ENCODE measurements at places on chromosomes 16 and 17.

DNA sequence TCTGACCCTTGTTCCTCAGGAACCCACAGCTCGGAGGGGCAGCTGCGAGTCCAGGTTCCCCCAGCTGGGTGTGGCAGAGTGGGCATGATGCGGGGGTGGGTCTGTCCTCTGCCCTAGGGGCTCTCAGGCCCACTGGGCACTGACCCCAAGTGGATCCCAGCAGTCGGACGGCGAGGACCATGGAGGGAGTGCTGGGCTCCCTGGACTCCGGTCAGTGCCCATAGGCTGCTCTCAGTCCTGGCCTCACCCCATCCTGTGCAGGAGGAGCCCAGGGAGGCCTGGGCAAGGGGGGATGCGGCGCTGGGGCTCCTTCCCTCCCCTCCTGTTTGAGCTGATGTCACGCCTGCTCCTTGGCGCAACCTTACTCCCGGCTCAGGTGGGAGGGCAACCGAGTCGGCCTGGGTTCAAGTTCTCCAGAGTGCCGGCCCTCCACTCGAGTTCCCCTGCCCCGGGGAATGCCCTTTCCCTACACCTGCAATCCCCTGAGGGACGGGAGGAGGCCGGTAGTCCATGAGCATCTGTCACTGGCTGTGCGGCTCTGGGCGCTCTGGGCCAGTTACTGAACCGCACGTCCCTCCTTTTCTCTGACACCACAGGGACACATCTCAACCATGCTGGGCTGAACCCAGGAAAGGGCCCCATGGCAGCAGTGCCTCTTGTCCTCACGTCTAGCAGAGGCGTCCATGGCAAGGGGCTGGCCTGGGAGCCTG, 52.6 kb upstream of the ACSF3 start:
- DNase-seq, result no peak

- DNase-seq, result peak; percentile 46
Observed at GRCh38 chr17:69246726-69247375, 18.2 kb upstream of the ABCA10 start.

- no peak for DNase-seq
Observed at GRCh38 chr17:4950075-4950745, 709 bp upstream of the ENO3 start.

GRCh38 chr17:79515646-79516571, 94.9 kb downstream of the RBFOX3 start:
- no peak for DNase-seq

DNA sequence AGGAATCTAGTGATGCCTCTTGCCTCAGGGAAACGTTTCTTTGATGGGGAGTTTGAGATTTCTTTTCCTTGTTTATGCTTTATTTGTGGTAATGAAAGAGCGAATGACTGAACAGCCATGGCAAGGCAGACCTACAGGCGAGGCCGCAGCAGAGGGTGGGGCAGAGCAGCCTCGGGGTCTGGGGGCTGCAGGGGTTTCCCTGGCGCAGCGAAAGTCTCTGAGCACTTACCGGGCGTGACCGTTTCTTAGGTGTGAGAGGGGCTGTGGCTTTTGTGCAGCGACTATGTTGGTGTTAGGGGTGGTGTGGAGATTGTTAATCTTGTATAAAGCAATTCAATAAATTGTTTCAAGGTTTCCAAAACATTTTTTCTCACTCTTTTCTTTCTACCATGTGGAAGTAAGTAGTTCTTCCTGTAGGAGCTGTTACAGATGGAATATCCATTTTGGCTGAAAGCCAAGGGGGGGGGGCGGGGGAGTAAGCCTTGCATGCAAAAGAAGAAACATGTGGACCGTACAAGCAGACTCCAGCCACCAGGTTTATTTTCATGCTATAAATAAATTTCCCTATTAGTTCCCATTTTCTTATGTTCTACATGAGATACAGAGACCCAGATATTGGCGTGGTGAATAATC, 34.8 kb downstream of the UBN1 start:
- peak; percentile 38 for DNase-seq

- peak; percentile 45 for DNase-seq
Observed at GRCh38 chr17:28908640-28909167, 5.8 kb upstream of the DHRS13 start.

DNA sequence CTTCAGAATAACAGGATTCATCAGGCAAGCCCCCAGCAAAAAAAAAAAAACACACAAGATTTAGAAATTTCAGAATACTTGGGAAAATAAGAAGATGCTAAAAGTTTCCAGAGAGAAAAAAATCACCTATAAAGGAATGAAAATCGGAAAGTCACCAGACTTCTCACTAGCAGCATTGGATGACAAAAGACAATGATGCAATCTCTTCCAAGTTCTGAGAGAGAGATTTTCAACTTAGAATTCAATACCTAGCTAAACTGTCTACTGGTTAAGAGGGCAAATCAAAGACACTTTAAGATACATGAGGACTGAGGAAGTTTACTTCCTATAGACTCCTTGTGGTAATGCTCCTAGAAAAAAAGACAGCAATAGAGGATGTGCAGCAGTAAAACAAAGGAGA, 23.9 kb upstream of the TNS4 start:
- no peak for DNase-seq

DNA sequence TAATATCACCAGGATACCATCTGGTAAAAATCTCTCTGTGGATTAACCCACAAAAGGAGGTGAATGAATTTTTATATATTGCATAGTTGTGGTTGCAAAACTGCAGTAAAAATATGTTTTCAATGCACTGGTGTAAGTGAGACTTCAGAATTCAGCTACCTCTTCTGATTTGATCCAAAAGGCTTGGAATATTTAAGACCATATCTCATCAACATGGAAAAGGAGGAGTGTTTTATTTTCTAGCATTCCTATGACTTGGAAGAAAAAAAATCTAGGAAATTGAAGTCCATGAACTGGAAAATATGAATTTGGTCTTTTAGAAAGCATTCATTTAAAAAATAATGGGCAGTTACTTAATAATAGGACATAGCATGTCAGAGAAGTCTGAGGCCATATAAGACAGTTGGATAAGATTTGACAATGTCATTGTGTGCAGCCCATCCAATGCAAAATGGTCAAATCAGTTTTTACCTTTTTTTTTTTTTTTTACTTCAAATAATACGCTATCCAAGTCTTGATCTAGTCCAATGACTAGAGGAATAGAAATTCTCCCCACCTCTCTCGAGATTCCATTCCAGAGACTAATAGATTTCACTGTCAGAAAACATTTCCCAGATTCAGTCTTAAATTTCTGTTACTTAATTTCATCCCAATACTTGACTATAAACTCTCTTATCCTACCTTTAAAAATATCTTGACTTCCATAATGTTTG, 364.9 kb upstream of the PMFBP1 start:
- DNase-seq, result peak; percentile 91

DNA sequence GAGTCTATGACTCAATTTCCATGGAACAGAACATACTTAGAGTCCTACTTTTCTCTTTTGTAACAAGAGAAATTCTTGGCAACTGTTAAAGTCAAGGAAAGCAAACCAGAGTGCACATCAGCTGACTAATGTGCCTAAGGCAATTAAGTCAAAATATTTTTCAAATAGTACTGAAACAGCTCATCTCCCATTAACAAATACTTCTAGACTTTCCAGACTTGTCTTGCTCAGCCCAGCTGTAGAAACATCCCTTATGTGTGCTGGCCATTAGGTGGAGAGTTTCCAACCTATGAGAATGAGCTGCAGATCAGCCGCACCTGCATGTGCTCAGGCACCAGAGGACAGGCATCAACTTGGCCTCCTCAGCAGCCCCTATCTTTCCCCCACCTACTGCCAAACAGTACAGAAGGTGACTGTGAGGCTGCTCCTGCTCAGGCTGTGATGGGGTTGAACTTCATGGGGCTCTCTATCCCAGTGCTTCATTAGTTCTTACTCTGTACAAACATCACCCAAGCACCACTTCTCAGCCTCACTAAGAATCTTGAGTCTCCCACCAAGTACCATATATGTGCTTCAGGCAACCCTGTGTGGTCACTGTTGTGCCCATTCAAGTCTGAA, 32.2 kb downstream of the TEX2 start:
- peak; percentile 93 for DNase-seq

DNA sequence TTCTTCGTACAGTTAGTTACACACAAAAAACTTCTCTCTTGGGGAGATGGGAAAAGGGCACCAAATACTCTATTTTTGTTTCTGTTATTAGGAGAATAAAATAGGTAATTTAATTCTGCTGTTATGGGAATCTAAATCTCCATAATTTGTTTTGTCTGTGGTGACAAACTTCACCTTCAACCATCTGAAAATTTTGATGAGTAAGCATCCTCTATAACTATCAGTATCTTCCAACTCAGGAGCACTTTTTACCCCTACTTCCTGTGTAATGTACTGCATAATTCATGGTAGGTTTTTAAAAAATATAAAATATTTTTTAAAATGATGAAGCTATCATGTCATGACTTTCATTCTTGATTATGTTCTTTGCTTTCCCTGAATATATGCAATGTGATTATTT, 33.6 kb upstream of the CNTNAP4 start:
- no peak for DNase-seq

GRCh38 chr17:7982173-7982572, 20.2 kb upstream of the GUCY2D start:
- peak; percentile 59 for DNase-seq

- no peak for DNase-seq
Observed at GRCh38 chr16:23848958-23849357, 13.2 kb downstream of the PRKCB start.

GRCh38 chr16:6193718-6194117, 1096.1 kb upstream of the EEF2KMT start:
- DNase-seq, result no peak

DNA sequence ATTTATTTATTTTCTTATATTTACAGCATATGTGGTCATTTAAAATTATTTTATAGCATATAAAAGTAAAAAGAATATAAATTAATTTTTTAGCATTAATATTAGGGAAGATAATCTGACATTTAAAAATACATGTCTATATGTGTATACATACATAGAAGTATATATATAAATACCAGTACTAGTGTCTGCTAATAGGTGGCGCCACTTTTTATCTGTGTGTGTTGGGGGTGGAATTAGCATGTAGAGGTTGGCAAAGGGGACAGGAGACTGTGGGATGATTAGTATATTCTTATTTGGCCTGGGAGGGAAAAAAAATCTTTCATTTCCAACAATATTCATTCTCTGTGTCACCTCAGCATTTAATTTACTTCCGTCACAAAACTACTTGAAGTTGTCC, 359.1 kb downstream of the WWOX start:
- no peak for DNase-seq

- no peak for DNase-seq
Observed at GRCh38 chr17:80790021-80790765, 201.4 kb upstream of the CHMP6 start.

DNA sequence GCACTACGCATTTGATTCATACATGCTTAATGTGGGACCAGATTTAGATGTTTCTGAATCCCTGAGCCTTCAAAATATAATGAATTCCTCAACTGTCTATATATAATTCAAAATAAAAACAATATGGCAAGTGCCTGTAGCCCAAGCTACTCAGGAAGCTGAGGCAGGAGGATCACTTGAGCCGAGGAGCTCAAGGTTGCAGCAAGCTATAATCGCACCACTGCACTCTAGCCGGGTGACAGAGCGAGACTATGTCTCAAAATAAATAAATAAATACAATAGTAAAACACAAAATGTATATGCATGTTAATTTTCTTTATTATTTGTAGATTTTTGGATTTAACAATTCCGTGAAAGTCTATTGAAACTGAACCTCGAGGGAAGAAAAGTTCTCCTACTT, 50.6 kb upstream of the IRX6 start:
- DNase-seq, result no peak

DNA sequence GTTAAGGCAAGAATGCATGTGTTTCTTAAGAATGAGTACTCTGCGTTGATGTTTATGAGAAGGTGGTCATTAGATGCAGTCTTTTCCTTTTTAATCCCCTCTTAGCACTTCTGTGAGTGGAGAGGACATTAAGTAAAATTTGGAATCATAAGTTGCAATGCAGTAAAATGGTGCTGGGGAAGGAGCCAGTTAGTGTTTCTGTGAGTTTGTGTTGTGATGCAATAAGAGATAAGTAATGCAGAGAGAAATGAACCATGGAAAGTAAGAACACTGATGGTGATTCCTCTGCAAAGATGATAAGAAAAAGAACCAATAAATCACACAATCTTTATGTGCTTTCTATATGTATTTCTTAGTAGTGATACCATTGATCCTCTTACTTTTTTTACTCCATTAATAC, 20.0 kb downstream of the ABHD15 start:
- no peak for DNase-seq

DNA sequence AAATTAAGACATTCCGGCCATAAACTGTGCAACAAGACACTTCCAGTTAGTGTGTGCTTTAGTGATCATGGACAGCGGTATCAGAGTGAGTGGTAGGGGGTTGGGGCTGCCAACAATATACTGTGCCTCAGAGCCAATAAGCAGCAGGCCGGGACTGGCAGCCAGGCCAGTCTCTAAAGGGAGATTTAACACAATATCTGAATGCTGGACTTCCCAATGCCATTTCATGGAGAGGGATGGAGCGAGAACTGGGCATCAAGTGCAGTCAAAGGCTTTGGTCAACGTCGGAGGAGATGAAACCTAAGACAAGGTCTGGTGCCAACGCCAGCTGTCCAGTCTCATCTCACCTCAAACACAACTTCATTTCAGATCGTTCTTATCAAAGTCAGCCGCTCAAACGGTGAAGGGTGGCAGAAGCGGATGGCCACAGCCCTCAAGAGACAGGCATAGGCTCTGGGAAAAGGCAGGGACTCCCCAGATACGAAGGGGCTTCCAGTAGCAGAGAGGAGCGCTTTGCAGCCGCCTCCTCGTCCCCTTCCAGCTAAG, 935 bp downstream of the USP32 start:
- peak; percentile 45 for DNase-seq

DNA sequence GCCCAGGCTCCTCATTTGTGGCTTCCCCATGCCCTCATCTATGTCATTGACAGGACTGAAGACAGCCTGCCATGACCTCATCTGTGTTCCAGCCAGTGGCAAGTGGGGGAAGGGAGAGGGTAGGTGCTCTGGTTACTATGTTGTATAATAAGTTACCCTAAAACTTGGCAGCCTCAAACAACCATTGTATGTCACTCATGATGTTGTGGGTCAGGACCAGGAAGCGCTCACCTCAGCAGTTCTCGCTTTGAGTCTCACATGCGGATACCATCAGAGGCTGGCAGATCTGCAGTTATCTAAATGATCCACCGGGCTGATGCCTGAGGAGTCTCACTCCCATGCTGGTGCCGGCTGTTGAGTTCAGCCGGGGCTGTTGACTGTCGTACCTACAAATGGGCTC, 89.0 kb upstream of the TMEM97 start:
- no peak for DNase-seq

DNA sequence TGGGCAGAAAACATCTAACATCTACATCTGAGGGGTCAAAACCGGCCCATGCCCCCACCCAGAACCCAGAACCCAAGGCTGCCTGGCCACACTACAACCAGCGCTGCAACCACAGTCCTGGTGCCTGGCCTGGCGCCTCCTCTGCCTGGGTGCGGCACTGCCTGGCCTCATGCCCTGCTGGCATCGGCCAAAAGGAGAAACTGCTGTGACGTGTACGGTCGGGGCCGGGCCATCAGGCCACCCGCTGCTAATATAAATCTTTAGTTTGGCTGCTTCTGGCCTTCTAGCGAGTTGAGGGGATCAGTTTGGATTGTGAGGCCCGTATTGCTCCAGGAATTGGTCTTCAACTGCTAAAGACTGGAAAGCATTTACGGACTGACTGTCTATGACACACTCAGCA, 22.8 kb downstream of the TMEM204 start:
- no peak for DNase-seq

GRCh38 chr16:49343291-49343690, 30.3 kb upstream of the C16orf78 start:
- DNase-seq, result no peak

- DNase-seq, result no peak
Observed at GRCh38 chr17:75473246-75473645, 16.8 kb downstream of the TMEM94 start.

GRCh38 chr17:16345565-16345964, 7.7 kb downstream of the CENPV start:
- DNase-seq, result no peak

Data from fibroblast of skin of scalp (primary cell).